ENCODE measurements at places on chromosomes 1 and 21. TPM values are rescaled to one million over a fixed set of nuclear protein-coding genes. Genes with fewer than 3 reads are reported as not detected.

GRCh38 chr1:182235952-182236650 is 155.5 kb downstream of the GLUL start:
- DNase-seq: no peak

COL6A1 gene
- 964 TPM for total RNA-seq

- peak; percentile 22 for DNase-seq
These were observed 47.4 kb downstream of the OLIG1 start for GRCh38 chr21:33117101-33117888.

DNA sequence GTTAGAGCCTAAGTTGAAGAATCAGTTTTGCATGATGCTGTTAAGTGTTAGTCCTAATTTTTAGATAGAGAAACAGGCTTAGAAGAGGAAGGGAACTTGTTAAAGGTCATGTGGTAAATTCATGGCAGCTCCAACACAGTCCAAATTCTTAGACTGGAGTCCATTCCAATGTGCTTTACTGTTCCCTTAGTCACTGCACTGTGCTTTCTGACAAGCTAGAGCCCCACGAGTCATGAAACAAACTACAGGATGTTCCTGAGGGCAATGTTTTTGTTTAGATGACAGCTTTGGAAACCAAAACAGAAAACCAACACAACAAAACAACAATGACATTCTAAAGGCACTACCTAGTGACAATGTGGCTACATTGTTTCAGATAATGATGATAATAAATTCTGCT is 23.1 kb upstream of the RGS4 start:
- no peak for DNase-seq

- peak; percentile 69 for DNase-seq
These were observed 37.3 kb upstream of the HMGN1 start for GRCh38 chr21:39386194-39386593.

PSEN2 gene
- 34.8 TPM for total RNA-seq

- no peak for DNase-seq
These were observed 98.5 kb downstream of the CDC42BPA start for GRCh38 chr1:227219715-227220292.

DNA sequence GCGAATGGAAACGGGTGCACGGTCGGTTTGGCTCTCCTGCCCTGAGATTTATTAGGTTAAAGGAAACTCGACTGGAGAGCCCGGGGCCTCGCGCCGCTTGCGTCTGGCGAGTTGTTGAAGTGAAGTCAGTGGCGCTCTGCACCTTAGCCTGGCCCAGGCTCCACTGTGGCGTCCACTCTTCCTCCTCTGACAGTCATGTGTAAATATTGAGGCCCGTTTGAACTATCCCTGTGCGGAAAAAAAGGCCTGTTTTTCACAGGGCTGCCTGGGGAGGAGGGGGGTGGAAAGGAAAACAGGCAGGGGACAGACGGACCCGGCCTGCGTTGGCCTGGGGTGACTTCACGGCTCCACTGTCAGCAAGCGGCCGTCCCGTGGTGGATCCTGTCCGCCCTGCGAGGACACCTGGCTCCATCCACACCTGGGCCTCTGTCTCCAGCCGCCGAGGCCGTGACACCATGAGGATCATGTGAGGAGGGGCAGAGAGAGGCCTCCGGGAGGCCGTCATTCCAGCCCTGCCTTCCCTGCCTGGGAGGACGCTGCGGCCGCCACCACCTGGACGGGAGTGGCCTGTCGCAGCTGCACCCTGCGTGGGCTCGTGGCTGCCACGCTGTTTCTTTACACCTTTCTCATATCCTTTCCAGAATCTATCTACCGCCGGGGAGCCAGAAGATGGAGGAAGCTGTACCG is 59.8 kb downstream of the FAAP20 start:
- DNase-seq: no peak

DNA sequence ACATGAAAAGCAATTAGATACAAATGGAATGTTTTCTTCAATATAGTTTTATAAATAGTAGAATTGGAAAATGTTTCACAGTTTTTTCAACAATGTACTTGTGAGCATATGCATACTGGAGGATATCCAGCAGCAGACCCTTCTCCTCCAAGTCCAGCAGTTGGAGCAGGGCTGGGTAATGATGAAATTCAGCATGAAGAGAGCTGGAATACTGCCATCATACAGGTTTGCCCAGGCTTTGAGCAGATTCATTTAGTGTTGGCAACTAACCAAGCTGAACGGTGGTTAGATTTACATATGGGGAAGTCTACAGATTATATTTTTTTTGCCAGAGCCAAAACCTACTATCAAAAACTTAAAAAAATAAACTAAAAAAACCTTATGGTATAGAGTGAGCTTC is 38.3 kb downstream of the WDR3 start:
- no peak for DNase-seq

DNA sequence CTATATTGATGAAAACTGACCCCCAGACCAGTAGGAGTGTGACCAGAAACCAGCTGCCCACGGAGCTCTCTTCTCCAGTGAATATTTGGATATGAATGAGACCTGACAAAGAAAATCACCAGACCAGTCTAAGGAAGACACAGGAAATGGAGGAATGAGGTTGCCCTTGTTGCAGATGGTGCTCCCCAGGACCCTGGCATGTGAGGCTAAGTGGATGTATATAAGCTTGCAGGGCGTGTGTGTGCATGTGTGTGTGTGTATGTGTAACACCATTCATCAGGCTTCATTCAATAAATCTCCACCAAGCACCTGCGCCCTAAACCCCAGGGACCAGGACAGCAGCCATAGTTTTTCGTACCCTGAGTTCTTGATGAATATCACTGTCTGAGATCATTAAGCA is 14.4 kb downstream of the PHLDA3 start:
- no peak for DNase-seq

DNA sequence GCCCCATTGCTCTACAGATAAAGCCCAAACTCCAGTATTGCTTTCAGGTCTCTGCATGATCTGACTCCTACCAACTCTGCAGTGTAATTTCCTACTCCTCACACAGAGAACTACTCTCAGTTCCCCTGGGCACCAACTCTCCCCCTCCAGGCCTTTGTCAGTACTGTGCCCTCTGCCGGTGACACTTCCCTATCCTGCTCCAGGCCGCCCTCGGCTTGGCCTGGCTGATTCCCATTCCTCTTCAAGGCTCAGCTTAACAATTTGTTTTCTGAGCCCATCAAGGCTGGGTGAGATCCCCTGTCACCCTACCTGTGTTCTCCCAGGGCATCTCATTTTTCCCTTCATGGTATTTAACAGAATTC is 2.6 kb downstream of the SLAMF8 start:
- no peak for DNase-seq

RERE gene
- 148 TPM for total RNA-seq

DNA sequence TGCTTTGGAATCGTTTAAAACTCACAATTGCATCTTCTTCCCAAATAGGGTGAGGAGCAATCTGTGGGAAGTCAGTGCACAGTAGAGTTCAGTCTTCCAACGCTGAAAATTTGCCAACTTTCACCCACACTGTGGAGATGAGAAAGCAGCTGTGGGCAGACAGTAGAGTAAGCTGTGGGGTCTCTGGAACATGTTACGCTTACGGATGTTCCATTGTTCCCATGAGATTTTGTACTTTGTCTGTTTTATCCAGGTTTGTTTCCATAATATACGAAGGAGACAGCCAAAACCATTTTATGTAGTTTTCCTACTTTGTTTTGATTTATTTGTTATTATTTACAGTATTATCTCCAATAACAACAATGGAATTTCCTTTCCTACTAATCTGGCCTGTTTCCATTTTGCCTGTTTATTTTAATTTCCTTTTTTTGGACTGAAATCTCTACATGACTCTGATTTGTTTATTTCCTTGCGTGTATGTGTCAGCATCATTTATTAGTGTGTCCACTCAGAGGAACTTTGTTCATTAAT is 65.1 kb upstream of the RGL1 start:
- DNase-seq: no peak

- DNase-seq: no peak
These were observed 7.4 kb downstream of the OR2T10 start for GRCh38 chr1:248590055-248590454.

DNA sequence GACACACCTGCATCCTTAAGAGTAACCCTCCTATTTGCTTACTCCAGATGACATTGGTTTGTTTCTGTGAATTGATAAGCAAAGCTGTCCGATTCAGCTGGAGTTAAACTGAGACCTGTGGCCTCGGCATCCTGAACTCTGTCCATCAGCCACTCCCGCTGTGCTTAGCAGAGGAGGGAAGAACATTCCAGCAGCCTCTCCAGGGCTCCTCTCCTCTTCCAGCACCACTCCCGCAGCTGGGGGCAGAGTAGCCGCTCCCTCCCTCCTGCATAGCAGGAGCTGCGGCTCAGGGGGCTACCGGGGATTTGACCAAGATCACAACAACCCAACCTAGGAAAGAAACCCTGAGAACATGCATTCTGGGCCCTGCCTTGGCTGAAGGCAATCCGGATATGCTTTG is 8.8 kb downstream of the LRRC38 start:
- DNase-seq: no peak

Measured in sigmoid colon (tissue), 7 donors.